ENCODE measurements at places on chromosomes 11 and 22.

DNA sequence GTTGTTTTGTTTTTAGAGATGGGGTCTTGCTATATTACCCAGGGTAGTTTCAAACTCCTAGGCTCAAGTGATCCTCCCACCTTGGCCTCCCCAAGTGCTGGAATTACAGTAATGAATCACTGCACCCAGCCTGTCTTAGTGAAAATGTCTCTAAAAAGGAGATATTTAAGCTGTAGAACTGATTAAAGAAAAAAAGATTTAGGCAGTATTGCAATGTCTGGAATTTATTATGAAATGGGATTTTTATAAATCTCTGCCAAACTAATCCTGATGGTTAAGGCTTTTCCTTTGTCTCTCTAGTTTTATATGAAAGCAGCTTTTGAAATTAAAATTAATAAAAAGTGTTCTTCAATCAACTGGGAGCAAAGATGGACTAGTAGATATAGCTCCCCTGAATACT, 2.1 kb downstream of the PLAAT3 start:
- no peak for DNase-seq

DNA sequence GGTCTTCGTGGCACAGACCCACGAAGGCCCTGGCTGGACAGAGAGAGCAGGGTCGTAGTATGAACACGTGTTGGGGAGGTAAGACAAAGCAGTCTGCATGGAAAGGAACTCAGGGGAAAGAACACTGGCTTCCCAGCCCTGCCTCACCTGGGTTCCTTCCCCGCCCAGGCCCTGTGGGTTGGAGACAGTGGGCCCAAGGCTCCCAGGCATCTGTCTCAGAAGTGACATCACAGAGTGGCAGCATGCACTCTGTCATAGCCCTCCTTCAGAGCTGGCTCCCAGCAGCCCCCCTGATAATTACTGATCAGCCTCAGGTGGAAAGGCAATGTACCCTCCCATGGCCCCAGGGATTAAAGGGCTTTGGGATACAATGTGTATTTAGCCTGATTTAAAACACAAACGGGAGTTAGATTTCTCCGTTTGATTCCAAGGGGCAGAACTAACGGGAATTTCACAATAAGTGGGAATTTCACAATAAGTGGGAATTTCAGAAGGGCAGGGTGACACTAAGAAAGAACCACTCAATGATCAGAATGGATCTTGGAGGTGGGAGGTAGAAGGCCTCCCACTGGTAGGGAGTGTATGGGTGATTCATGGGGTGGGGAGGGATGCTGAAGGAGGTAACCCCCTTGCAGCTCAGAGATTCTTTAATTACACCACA, 65.1 kb downstream of the SLC22A12 start:
- DNase-seq: no peak

DNA sequence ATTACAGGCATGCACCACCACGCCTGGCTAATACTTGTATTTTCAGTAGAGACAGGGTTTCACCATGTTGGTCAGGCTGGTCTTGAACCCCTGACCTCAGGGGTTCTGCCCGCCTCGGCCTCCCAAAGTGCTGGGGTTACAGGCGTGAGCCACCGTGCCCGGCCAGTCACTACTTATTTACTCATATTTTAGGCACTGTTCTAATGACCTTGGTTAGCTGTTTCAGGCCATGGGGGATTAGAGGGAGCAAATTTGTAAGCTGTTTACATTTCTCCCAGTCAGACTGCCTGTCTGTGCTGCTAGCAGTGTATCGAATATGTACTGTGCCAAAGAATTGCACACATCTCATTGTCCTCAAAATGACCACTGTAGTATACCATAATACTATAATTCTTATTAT, 32.7 kb upstream of the PACSIN2 start:
- DNase-seq: no peak

DNA sequence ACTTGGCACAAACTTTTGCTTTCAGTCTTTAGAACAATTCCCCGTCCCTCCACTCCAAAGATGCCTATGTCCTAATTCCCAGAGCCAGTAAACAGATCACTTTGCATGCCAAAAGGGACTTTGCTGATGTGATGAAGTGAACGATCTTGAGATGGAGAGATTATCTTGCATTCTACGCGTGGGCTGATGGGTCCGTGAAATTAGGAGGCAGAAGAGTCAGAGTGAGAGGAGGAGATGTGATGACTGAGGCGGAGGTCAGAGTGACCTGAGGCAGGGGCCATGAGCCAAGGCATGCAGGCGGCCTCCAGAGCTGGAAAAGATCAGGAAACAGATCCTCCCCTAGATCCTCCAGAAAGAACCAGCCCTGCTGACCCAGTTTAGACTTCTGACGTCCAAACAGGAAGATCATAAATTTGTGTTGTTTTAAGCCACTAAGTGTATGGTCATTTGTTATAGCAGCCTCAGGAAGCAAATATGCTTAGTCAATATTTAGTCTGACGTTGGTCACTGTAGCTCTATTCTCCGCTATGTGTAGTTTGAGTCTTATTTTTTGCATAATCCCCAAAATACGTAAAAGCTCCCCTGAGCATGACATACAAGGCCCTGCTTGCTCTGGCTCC, 76.0 kb upstream of the TIMP3 start:
- no peak for DNase-seq

DNA sequence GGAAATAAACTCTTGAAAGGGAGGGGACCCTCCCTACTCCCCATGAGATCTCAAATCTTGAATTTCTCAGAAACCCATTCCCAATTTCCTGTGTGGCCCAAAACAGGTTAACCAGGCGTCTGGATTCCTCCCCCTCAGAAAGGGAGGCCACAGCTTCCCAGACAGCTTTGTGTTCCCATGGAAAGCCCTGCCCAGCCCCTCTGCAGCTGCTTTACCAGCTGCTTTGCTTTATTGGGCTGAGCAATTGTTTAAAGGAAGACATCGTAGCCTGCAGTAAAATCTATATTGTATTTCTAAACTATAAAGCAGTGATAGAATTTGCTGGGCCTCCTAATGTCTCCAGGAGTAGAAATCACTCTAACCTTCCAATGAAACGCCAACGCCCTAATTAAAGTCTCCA, 97.4 kb downstream of the CHST1 start:
- DNase-seq: no peak
